ENCODE measurements at places on chromosomes 4 and X.

GRCh38 chr4:56633486-56633885 is 47.6 kb downstream of the HOPX start:
- DNase-seq, result no peak

GRCh38 chrX:50876551-50876950 is 34.0 kb upstream of the BMP15 start:
- no peak for DNase-seq

GRCh38 chr4:31108762-31109161 is 388.6 kb downstream of the PCDH7 start:
- DNase-seq, result no peak

DNA sequence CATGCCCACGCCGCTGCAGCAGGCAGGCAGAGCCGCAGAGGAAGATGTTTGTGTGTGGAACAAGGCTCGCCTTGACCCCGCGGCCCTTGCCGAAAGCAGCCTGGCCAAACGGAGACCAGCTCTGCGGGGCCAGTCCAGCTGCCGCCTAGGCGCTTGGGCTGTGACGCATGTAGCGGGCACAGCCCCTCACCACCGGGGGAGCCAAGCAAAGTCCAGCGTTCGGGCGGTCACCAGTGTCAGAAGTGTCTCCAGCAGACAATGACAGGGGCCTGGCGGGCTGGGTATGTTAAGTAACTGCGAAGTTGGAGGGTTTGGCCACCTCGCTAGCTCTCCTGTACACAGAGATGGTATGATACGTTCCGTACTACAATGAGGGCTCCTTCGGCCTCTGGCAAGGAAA is 1.3 kb downstream of the AMER1 start:
- DNase-seq, result no peak

DNA sequence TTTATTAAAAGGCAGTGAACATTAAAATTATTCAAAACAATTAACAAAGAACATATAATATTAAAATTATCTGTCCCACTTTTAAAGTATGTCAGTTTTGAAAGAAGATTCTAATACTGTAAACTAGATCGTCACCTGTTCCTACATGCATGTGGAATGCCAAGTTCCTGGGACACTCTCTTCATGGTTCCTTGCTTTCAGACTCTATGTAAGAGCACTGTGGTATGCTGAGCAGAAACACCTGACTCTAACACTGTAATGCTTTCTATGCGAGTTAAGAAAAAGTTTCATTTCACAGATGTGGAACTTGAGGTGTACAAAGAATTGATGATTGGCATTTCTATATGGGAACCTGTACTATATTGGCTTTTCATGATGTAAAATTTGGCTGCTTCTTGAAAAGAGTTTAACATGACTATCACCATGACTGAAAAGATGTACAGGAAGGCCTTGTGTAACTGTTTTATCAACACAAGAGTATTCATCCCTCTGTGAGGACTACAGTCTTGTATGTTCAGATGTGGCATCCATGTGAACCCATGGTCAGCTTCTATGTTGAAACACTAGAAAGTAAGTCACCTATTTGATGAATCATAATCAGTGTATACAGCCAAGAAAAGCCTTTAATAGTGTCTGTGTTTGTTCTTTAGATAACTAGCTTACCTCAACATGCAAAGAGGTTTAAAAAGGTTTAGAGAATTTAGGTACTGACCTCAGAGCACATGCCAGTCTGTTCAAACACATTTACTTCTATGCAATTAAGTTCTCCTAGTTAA is 354.5 kb downstream of the ARHGAP24 start:
- no peak for DNase-seq

GRCh38 chrX:10828036-10828435 is 207.7 kb upstream of the MID1 start:
- DNase-seq, result no peak

DNA sequence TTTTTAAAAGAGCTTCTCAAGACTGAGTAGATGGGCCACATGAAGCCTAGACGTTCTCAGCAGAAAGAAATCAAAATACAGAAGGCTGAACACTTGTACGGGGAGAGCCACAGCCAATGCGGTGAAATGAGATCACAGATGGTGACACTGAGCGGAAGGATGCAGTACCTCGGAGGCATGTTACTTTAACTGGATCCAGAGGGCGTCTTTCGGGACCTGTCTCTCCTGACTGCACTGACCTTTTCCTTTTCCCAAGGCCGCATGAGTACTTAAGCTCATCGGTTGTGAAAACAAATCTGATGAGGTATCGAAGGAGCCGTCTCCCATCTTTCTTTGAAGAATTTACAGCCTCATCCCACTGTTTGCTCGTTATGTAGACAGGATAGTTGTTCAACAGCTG is 32.6 kb downstream of the BEND4 start:
- DNase-seq, result no peak

DNA sequence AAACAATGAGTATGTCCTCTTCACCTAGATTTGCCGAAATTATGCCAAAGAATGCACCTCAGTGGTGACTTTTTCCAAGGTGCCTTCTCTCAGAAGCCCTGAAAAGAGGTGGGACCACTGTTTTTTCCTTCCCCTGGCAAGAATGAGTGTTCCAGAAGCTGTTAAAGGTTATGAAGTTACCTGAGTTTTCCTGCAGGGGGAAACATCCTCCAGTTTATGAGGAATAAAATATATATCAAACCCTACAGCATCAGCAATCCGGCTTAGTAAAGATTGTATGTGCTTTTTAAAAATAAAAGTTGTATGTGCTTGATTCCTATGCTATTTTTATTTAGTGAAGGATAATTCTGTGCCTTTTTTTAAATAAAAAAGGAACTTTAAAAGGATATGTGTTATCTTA is 73.3 kb downstream of the RBM46 start:
- peak; percentile 20 for DNase-seq

- DNase-seq, result no peak
These were observed 244.5 kb upstream of the SPANXN1 start for GRCh38 chrX:145002771-145003170.

GRCh38 chrX:7351926-7352325 is 204.0 kb upstream of the PUDP start:
- DNase-seq, result no peak

- DNase-seq, result no peak
These were observed 225.4 kb upstream of the AGA start for GRCh38 chr4:177667687-177668086.

DNA sequence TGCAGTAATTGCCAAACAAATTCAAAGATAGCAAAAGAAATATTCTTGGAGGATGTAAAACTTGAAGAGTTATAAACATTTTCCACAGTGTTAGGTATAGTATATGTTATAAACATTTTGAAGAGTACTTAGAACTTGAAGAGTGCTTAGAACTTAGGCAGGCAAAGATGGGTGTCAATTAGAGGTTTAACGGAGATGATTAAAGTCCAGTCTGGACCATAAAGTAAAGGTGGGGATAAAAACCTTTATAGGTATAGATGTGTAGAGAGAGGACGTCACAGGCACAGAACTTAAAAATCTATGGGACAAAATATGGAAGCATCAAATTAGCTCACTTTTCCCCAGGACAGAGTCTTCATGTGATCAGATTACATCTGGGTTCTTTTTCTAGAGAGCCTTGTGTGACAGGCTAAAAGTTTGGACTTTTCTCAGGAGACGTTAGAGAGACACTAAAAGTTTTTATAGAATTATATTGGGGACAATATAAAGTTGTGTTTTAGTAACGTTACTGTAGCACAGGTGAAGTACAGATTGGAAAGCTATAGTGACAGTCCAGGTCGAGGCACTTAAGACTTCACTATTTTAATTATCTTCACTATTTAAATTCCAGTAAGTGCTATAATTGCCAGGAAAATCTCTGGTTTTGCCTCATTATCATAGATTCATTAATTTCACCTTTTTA is 13.3 kb upstream of the MAD2L1 start:
- no peak for DNase-seq

DNA sequence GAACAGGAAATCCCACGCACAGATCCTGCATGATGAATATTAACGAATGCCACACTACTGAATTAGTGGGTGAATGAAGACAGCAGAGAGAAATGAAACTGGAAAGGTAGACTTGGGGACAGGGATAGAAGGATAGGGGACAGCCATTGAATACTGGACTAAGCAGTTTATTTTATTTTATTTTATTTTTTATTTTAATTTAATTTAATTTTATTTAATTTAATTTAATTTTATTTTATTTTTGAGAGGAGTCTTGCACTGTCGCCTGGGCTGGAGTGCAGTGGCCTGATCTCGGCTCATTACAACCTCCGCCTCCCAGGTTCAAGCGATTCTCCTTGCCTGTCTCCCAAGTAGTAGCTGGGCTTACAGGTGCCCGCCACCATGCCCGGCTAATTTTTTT is 385.2 kb downstream of the GPAT3 start:
- no peak for DNase-seq

DNA sequence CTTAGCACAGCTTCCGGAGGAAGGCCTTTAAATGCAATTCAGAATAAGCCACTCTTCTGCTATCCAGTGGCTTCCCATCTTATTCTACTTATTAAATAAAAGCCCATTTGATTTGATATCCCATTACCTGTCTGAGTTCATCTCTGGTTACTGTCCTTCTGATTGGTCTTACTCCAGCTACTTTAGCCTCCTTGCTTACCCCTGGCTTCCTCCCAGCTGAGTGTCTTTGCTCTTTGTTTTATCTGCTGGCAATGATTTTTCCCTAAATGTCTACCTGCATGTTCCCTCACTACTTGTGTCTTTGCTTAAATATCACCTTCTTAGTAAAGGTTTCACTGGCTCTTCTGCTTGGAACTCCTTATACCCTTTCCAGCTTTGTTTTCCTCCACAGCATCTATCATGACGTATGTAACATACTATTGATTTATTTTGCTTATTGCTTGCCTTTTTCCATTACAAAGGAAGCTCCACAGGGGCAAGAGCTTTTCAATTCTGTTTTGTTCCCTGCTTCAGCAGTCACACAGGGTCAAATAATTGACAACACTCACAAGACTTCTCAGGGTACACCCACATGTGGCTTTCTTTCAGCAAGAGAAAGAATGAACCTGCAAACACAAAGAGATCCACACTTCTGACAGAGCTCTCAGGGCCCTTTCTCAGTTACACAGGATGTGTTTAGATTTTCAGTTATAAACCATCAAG is 63.8 kb downstream of the TBC1D19 start:
- DNase-seq, result no peak

DNA sequence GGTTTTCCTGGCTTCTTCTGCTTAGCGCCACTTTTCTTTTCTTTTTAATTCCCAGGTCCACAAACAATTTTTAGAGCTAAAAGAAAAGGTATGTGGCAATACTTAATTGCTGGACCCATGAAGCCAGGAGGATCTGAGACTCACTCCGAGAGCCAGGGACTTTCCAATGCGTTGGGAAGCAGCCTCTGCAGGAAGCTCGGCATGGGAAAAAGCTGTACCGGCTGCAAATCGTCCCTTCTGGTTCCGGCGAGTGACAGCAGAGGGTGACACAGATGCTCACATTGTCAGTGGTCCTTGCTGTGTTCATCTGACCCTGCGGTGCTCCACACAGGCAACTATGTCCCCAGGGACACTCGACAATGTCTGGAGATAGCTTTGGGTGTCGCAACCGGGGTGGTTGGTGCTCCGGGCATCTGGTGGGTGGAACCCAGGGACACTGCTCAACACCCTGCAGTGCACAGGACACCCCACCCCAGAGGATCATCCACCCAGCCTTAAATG is 164.0 kb downstream of the PRKX start:
- no peak for DNase-seq

DNA sequence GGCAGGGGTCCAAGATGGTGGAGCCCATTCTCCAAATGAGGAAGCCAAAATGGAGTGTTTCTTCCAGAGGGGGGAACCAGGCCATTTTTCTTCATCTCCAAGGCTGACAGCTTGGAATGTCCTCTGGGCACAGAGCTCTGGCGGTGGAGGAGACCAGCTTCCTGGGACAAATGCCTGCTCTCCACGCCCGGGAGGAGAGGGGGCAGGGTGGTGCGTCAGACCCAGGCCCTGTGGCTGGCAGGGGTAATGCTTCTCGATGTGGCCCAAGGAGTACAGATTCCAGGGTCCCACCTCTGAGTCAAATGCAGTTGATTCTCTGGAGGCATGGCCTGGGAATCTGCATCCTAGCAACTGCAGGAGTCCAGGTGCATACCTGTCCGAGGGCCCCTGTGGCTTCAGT is 44.6 kb upstream of the ADRA2C start:
- no peak for DNase-seq

DNA sequence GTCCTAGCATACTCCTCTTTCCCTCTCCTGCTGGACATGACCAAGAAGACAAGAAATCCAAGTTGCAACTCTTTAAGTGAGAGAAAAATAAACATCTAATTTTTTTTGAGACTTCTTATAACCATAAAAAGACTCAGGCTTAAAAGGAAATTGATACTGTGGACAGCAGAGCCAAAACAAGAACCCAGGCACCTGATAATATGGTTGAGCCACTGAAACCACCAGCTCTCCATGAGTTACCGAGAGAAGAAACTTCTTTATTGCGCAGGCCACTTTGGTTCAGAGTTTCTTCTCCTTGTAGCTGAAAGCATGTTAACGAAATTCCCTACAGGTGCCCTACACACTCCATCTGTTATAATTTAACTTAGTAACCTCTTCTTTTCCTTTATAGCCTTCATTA is 11.3 kb upstream of the SPCS3 start:
- DNase-seq, result no peak

DNA sequence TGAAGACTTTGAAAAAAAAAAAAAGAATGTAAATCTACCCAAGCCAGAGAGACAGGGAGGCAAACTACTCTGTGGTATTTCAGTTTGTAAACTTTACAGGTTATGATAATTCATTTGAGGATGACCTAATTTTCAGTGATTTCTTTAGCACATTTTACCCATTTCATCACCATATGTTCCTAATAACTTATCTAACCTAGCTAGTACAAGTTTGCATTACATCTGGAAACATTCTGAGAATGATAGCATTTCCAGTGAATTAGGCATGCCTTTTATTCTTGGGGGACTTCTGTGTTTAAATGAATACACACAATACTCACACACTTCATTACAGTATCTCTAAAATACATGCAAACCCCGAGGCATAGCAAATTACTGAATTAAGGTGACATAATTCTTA is 1055.5 kb downstream of the PCDH18 start:
- DNase-seq, result no peak

DNA sequence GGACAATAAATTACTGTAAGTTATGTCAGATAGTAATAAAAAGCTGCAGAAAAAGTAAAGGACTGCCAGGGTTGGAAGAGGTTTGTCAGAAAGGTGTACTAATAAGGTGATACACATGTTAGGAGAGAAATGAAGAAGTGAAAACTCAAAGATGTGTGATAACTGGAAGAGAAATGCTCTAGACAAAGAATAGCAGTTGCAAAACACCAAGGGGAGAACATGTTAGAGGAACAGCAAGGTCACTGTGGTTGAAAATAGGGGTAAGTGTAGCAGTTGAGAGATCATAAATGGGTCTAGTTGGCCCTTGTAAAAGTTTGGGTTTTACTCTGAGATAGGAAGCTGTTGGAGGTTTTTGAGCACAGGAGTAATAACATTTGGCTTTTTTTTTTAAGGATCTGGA is 46.9 kb downstream of the HSPA4L start:
- no peak for DNase-seq

GRCh38 chr4:95108883-95109421 is 351.2 kb downstream of the BMPR1B start:
- DNase-seq, result no peak

DNA sequence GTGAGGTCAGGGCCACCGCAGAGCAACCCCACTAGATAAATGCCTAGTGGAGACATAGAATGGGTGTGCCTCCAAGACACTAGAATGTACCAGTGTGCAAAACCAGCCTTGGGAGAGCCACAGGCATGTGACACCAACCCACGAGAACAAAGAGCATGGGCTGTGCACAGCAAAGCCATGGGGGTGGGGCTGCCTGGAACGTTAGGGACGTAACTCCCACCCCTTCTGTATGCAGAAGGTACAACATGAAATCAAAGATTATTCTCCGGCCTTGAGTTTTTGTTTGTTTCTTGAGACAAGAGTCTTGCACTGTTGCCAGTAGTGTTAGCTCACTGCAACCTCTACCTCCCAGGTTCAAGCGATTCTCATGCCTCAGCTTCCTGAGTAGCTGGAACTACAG is 99.5 kb downstream of the MID1IP1 start:
- DNase-seq, result no peak

All from NCI-H526 (cell line).